ENCODE measurements at places on chromosomes 7 and 10.

GRCh38 chr10:78462176-78462575, 428.5 kb downstream of the RPS24 start:
- DNase-seq = no peak

DNA sequence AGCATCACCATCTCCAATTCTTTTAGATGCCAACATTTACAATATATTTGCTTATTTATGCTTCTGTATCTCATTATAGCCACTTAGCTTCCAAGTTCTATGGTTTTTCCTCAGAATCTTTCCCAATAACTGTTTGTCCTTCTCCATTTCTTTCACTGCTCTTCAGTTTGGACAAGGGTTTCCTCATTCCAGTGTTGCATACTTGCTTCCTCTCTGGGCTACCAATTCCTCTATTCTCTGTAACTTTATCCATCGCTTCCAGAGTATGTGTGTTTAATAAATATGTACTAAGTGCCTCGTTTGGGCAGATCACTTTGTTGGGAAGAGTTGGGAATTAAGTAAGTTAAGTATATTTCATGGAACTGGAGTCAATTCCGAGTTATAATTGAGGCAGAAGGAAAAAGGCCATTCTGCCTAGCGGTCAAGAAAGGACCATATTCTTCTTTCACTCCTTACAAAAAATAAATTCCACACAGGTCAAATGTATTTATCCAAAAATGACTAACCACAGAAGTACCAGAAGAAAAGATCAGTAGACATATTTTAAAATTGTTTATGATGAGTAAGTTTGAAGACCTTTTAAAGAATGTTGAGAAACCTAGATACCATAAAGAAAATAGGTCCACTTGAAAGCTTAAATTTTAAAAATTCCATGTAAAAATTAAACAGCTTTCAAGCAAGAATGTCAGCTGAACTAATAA, 10.8 kb downstream of the STAMBPL1 start:
- no peak for DNase-seq

DNA sequence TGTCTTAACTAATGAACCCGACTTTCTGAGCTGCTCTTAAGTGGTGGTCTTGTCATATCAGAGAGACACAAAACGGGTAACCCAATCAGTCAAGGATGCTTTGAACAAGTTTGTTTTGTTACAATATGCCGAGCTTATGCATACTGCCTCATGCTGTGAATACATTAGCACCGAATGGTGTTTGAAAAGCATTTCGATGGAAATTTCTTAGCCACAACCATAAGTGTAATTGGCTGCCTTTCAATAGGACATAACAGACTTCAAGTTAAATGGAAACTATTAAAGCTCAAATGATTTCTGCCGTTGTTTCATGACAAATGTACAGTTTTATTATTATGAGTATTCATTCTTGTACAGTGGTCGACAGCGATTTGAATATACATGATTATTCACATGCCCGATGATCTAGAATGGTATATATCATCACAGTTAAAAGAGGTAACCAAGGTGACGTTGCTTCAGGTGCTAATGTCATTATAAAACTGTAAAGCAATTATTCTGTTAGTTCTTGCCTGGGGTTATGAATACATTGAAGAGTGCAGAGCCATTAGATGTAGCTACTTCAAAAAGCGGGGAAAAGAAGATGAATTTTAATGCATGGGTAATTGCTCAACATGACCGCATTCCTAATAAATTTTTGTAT, 118.8 kb downstream of the EBF3 start:
- no peak for DNase-seq

DNA sequence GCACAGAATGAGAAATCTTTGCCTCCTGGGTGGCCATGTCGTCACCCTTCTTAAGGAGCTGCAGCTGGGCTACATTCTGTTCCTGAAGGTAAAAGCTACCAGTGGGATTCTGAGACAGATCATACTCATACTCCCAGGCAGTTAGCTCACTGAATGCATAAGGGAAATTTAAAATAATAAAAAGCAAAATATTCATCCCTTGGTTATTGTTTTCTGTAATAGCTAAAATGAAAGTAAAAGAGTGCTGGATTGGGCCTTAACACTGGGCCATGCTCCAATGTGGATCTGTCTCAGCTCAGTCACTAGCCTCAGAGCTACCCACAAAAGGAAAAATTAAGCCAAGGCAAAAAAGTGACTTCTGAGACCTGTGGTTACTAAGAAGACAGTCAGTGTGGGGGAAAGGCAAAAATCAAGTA, 8.9 kb upstream of the DYNC2I1 start:
- DNase-seq = no peak

GRCh38 chr10:21278491-21279216, 246.8 kb downstream of the SKIDA1 start:
- DNase-seq = peak; percentile 97

DNA sequence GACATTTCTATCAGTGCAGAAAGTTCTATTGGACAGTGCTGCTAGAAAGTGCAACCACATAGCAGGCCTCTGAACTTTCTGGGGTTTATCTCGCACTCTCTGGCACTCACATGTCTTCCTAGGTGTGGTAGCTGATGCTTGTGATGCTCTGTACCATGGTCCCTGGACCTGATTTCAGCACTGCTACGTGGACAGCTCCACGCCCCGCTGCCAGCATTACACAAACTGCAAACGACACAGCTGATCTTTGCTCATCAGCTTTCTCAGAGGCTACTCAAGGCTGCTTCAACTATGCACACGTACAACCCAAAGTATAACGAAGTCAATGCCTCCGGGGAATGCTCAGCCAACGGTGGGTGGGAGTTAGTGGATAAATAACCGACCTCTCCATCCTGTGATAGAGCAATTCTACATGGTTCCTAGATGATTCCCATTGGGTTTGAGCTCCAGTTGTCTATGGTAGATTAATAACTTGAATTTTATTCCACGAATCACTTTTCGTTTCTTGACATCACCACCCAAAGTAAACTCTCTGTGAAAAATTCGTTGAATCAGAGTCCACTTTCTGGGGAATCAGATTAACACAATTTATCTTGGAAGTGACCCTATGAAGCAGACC, 302.5 kb downstream of the ACTR3B start:
- no peak for DNase-seq

- no peak for DNase-seq
Measured at GRCh38 chr7:33981671-33982424, 76.5 kb downstream of the BMPER start.

DNA sequence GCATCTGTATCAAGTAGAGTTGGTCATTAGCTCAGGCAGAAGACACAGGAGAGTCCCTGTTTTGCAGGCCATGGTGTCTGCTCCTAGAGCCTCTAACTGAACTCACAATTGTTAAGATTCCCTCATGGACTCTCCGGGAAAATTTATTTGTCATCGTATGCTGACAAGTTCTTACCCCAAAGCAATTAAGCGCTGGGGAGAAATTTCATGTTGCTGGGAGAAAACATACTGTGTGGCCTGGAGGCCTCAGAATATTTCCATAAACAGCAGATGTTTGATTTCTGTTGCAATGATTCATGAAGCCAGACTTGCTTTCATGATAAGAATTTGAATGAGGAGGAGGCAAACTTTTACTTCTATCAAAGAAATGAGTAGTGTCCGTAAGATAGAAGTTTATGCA, 583.2 kb downstream of the GATA3 start:
- DNase-seq = no peak

DNA sequence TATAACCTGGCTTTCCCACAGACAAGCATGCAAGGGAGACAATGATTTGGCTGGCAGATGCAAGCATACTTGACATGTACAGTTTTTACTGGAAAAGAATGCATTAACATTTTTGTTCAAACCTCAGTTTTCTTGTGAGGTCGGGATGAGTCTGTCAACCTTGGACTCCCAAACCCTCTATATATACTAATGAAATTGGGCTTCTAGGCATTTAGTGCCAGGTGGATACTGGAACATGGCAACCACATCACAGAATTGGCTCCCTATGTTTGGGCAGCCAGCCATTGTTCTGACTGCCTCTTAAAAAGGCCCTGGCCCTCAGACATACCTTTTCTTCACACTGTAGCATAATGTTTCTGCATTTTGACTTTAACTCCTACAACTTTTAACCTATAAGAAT, 39.1 kb downstream of the CDK6 start:
- no peak for DNase-seq

DNA sequence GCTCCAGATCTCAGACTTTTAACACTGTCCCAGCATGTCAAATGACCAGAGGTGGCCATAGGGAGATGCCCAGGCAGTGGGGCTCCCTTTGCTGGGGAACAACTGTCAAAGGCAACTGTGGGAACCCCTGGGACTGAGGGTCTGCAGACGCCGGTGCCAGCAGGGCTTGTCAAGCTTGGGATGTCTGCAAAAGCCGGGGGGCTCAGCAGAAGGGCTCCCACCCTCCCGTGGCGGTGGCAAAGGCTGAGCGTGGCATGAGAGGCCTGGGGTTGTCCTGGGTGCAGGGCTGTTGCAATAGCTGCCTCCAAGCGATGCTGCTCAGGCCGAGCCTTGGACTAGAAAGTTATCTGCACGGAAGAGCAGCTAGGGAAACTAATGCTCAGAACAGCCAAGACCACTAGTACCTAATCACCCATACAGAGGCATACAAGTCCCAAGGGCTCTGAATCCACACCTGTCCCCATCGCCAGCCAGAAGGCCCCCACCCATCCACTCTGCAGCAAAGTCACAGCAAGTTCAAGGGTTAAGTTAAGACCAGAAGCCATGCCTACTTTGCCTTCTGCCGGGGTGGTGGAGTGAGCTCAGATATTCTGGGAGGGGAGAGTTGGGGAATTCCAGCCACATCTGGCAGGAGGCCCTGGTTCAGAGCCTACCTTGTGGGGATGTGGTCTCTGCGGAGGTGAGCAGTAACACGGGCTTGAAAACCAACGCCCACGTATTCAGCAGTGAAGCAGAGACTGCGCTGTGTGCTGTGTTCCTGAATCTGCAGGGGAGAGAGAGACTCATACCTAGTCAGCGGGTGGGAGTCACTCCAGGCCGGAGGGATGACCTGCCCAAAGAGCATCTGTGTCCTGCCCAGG, 4.6 kb downstream of the SH2B2 start:
- no peak for DNase-seq

DNA sequence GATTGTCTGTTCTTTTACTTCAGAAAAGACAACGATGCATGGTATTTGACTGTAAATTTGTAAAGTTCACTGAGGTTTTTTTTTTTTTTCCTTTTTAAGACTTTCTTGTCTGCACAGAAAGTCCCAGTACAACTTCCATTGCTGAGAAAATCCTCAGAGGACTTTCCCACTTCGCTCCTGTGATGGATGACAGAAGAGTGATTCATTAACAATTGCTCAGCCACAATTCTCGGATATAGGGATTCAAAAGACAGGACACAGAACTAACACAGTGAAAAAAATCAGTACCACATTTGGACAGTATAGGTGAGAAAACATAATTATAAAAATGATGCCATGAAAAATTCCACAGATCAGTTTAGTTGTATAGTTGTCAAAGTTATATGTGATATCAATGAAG, 48.0 kb downstream of the SEC23IP start:
- no peak for DNase-seq

DNA sequence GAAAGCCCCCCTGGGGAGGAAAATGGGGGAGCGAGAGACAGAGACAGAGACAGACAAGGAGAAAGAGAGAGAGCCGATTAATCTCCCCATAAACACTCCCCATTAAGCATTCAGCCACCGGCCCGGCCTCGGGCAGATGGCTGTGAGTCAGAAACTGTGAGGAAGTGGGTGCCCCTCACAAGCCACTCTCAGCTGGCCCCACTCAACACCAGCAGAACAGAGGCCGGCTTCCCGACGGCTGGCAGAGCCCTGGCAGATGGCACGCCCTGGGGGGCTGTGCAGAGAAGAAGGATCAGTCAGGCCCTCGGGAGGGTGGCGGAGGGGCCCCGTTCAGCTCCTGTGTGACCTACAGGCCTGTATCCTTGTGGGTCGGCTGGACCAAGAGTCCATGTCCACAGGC, 41.2 kb downstream of the CAMK2B start:
- DNase-seq = peak; percentile 24

DNA sequence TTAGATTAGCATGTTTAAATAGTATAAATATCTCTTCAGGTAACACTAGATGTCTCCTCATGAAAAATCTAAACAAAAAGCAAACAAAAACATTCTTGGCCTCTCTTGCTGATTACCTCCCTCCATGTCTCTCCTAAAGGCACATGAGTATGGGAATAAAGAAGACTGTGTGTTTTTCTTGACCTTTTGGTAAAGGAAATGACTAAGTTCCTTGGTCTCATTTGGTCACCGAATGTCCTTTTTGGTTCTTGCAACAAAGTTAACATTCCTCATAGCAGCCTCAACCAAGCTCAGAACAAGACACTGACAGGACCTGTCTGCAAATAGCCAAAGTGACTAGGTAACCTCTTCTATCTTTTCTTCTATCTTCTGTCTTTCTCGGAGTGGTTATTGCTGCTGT, 35.5 kb downstream of the POM121L12 start:
- DNase-seq = no peak

- DNase-seq = no peak
Measured at GRCh38 chr10:33204031-33204430, 130.4 kb downstream of the NRP1 start.

DNA sequence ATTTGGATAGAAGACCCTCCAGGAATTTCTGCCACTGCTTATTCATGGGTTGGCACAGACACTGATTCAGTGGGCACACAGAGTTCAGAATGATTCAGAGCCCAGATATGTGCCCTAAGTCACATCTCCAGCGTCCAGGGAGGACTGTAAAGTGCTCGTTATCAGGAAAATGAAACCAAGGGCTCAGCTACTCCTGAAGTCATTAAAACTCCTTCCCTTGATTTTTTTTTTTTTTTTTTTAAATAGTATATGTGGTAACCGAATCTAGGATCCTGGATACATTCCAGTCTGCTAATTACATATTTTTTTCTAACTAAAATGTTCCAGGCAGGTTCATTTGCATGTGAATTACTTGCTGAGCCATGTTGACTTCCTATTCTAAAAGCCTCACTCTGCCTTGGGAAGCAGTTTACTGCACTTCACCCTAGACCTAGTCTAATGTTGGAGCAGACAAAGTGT, 34.7 kb downstream of the MET start:
- no peak for DNase-seq

GRCh38 chr10:9786576-9786975, 1231.1 kb upstream of the CELF2 start:
- DNase-seq = no peak

DNA sequence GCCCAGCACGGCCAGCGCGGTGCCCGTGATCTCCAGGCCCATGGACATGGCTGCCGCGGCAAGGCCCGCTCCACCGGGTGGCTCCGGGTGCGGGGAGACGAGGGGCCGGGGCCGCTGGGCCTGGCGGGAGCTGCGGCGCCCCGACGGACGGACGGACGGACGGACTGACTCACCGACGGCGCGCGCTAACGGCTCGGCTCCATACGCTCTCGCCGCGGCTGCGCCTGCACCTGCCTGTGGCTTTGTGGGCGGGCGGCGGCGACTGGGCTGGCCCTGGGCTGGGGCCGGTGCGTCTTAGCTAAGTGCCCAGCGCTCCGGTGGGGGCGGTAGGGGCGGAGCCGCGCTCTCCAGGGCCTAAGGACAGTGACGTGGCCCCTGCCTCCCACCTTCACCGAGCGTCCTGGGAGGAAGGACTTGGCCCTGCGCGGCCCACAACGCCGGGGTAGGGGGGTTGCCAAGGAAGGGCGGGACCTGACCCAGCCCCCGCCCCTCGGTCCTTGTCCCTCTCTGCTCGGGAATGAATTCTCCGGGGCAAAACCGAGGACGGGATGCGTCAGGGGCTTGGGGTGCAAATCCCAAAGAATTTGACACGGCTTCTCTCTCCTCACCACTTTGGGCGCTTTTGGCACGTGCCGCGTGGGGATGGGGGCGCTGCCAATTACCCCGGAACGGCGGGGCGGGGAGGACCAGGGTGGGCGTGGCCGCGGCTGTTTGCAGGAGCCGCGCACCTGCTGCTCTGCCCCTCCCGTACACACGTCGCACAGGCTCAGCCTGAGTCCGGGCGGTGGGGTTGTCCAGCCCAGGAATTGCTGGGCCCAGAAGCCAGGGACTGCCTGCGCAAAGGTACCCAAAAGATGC, at the start of gene CLDN3:
Gene CLDN3, minus strand, starts transcription at position 269 of the 858 bp plus-strand sequence. Its CDS starts 221 bp downstream, at position 48.
- no peak for DNase-seq

All from left cardiac atrium (tissue), 4 donors.